ENCODE measurements at places on chromosomes 4 and X.

GRCh38 chrX:46400530-46401443, 144.4 kb downstream of the ZNF674 start:
- DNase-seq: no peak

- no peak for DNase-seq
These were observed 86.6 kb downstream of the HUWE1 start for GRCh38 chrX:53599781-53600396.

GRCh38 chrX:57905141-57905540, 5.1 kb downstream of the ZXDA start:
- no peak for DNase-seq

- DNase-seq: no peak
These were observed 76.8 kb downstream of the RTL5 start for GRCh38 chrX:72054779-72055489.

- DNase-seq: no peak
These were observed 109.6 kb downstream of the SH2D1A start for GRCh38 chrX:124455966-124456365.

DNA sequence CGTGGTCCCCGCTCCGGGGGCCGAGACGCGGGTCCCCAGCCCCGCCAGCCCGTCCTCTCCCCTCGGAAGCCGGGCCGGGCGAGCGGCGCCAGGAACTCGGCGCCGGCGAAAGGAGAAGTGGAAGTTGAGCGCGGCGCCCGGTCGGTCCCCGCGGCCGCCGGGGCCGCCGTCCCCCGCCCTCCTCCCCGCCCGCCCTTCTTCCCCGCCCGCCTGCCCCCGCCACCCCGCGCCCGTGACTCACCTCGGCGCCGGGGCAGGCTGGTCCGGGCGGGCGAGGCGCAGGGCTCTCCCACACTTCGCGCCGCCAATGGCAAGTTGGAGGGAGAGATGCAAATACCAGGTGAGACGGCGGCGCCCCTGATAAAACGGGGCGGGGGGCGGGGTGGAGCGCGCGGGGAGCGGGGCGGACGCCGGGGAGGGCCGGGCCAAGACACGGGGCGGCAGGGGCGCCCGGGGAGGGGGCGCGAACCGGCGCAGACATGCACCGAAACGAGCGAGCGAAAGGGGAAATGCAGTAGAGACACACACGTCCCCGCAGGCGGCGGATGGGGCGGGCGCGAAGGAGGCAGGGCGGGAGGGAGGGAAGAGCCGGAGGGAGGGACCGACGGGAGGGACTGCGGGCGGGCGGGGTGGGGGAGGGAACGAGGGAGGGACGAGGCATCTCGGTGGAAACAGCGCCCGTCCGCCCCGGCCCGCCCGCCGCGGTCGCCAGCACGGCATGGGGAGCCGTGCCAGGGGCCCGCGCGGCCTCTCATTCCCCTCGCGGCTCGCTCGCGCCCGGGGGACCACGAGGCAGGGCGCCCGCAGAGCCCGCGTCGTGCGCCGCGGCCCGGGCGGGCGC, at the start of gene ELF4:
TSS of gene ELF4 (minus strand) at position 119 of the 841 bp plus-strand sequence. CDS start 29,167 bp downstream, outside the sequence.
- no peak for DNase-seq

DNA sequence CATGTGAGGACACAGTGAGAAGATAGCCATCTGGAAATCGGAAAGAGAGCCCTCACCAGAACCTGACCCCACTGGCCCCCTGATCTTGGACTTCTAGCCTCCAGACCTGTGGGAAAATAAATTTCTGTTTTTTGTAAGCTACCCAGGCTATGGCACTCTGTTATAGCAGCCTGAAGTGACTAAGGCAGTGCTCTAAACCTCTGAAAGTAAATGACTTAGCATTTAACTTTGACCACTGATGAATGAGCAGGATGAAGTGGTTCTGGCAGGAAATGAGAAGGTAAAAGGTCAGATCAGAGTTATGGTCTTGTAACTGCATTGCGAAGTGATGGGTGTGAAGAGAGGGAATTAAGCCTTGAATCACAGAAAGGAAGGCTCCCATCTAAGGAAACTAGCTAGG, 17.0 kb downstream of the GPAT3 start:
- DNase-seq: no peak

GRCh38 chr4:65202165-65202852, 468.0 kb downstream of the EPHA5 start:
- DNase-seq: no peak

DNA sequence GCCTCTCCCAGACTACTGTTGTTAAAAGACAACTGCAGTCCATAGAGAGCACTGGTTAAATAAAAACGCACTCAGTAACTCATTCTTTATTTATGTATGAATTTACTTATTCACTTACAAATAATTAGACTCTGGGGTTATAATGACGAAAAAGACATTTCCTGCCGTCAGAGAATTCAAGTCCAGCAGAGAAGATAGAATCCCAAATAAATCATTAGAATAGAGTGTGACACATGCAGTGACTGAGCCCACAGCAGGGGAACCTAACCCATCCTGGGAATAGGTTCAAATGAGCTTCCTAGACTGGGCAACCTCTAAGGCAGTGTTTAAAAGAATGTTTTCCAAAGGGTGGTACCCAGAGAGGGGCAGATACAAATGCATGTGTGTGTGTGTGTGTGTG, 53.9 kb downstream of the FGFBP1 start:
- DNase-seq: no peak

- DNase-seq: no peak
These were observed 21.1 kb downstream of the VSIG4 start for GRCh38 chrX:66018585-66019309.

GRCh38 chrX:10582215-10582733, 38.1 kb downstream of the MID1 start:
- no peak for DNase-seq

DNA sequence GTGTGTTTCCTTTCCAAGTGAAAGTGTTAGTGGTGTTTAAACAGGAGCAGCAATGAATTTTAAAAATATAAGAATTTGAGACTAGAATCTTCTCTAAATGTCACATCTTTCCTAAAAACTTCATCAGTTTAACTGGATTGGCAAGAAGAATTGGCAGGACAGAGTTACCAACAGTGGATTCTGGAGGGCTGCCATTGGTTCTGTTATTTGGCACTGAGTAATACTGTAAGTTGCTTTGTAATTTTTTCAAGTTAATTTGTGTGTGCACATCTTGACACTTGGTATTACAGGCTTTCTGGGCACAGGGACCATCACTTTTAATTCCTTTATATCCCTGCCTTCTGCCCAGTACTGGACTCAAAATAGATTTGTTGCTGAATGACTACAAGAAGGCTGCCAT, 4.5 kb upstream of the GPRIN3 start:
- DNase-seq: no peak

GRCh38 chr4:112518675-112519074, 2.7 kb upstream of the NEUROG2 start:
- no peak for DNase-seq

DNA sequence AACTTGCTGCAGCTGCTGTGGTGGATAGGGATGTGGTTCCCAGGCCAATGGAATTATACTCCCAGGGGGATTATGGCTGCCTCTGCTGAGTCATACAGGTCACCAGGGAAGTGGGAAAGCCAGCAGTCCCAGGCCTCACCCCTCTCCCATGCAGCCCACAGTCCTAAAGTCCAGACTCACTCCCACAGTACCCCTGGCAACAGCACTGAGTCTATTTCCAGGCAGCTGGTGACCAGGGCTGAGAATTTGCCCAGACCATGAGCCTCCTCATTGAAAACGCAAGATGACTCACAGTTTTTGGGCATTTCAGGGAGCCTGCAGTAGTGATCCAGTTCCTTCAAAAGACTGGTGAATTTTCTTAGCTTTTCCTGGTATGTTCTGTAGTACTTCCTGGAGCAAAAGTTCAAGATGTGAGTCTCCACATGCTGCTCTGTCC, 137.6 kb downstream of the NPNT start:
- no peak for DNase-seq

GRCh38 chrX:31609130-31609529, 537.3 kb upstream of the FTHL17 start:
- no peak for DNase-seq

GRCh38 chr4:10020871-10021652, at the start of gene SLC2A9:
Gene SLC2A9 (minus strand): TSS chr4:10021497. CDS start chr4:10021429, 68 bp downstream.
- no peak for DNase-seq

DNA sequence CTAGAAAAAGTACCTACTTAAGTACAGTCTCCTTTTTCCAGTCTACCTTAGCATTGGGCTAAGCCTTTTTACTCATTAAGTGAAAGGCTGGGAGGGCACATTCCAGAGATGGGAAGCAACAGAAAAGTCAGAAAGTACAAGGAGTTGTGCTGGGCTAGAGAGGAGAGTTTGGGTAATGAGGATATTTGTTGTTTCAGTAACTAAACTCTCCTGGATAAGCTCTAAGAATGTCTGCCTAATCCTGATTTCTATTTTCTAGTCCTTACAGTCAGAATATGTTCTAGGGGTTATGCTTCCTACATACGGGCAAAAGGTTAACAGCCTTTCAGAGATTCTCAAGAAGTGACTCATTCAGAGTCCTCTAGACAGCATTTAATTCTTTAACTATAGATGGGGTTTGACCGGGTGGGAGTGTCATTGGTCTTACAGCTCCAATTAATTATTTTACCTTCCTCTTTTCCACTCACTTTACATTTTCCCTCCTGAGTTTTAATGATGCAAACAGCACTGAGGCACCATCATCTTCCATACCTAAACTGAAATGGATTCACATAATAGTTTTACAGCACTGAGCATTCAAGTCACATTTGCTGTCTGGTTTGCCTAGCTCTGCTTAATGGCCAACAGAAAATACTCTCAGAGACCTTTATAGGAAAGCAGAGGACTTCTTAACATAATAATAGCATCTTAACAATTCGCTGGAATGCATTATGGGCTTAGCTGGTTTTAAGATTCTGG, 42.9 kb downstream of the USP26 start:
- no peak for DNase-seq

DNA sequence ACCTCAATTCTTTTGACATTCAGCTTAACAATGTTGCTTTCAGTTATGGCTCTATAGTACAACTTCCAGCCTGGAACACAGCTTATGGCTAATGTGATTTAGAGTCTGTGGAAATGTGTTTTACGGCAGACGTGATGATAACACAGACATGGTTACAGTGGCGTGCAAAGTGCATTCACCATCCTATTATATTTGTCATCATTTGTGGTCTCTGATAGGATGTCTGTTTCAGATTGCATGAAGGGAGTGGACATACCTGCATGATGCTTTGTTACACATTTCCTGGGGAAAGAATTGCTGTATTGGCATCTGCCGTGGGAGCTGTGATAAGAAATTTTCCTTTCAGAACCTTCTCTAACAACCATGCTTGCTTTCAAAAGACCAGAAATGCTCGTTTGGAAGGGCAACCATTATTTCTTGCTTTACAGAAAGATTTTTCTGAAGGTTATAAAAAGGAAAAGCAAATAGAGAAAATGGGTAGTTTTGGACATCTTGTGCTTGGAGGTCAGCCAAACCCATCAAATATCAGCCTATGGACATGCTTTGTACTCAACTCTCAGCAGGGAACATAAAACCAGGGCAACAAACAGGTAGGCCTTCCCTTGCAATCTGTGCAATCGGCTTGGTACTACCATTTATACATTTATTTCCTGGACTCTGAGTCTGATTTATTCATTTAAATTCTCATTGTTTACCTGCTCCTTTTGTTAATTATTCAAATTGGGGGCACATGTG, 273.9 kb downstream of the TLL1 start:
- DNase-seq: no peak

GRCh38 chr4:100820249-100820648, 302.4 kb upstream of the EMCN start:
- no peak for DNase-seq

GRCh38 chrX:147770858-147771257, 140.9 kb upstream of the FMR1 start:
- DNase-seq: no peak

- DNase-seq: no peak
These were observed 421.3 kb downstream of the BCOR start for GRCh38 chrX:39676434-39676833.

DNA sequence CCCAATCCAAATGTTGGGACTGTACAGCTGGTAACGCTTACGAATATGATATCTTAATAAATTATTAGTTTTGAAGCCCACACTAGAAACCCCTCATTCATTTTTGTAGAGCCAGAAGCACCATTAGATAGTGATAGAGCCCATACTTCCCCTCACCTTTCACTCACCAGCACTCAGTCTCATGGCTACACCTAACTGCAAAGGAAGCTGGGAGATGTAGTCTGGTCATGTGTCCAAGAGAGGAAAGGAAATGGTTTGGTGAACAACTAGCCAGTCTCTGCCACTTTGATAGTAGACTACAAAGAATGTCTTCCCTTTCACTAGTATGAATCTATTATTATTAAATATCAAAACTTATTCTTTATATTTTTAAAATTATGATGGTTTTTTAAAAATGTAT, 77.1 kb upstream of the EGFL6 start:
- DNase-seq: no peak

DNA sequence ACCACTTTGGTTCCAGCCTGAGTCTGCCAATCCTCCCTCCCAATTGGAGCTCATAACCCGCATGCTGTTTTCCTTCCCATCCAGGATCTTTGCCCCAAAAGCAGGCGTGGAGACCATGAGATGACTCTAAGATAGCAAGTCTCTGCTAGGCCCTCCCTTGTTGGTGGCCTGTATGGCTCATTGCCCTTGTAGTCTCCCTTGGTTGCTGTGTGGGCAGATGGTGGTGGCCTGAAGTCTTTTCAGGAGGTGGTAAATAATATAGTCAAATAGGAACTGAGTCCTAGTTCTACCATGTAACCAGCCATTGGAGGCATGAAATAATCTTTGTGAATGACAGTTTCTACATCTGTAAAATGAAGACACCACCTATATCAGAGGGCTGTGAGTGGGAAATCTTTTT, 1.2 kb downstream of the ATP6AP1 start:
- no peak for DNase-seq

DNA sequence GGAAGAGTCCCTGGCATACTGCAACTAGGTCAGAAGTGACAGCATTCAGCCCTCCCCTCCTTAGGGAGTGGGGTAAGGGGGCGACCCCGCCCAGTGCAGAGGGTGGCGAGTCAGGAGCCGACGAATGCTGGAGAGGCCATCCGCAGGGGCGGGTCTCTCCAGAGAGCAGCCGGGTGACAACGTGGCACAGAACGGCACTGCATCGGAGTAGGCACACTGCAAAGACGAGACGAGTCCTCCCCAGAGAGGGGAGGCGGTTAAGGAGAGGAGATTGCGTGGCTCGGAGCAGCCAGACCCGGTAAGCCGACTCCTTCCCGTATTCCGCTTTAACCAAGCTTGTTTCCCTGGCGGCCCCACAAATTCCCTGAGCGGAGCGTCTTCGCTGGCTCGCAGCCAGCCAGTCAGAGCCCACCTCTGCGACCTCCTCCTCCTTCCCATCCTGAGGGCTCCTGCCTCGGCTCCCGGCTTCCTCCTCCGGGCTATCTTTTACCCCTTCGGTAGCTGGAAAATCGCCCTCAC, 54.9 kb downstream of the LINC00632 start:
- DNase-seq: no peak

GRCh38 chr4:92580816-92581215, 277.1 kb downstream of the GRID2 start:
- DNase-seq: no peak

Data from stimulated activated CD8-positive, alpha-beta memory T cell treated with anti-CD3 and anti-CD28 coated beads, Interleukin-4, amount 100 ng/mL, for 1 hour (primary cell).